ENCODE measurements at places on chromosomes 16 and 17.

GRCh38 chr16:75109732-75110243, 6.8 kb downstream of the LDHD start:
- no peak for DNase-seq

DNA sequence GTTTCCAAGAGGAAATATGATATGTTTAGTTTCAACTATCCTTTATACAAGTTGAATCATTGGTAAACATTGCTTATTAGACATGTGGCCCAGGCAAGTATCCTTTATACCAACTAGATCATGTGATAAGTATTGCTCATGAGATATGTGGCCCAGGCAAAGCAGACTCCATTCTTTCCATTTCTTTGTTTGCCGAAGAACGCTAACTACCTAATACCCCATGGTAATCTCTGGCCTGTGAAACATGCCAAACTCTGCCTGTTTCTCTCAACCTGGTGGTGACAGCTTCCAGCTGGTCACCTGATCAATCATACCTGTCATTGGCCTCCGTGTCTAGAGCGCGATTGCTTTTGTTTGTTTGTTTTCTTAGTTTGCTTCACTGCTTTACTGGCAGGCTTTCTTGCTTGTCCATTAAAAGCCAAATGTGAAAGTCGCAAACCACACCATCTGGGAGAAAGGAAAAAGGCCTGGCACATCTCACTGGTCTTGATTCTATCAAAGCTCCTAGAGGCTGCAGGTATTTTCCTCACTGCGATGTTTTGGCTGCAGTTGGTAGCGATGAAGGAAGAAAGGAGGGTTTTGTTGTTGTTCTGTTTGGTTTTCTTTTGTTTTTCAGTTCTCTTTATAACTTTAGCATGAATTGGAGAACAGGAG, 686.2 kb downstream of the KCNJ2 start:
- no peak for DNase-seq

GRCh38 chr16:83937267-83937666, 15.8 kb upstream of the OSGIN1 start:
- no peak for DNase-seq

- DNase-seq: no peak
Measured at GRCh38 chr17:61517843-61518606, 65.8 kb downstream of the TBX4 start.

- DNase-seq: no peak
Measured at GRCh38 chr17:27559506-27560481, 71.2 kb upstream of the LGALS9 start.

GRCh38 chr16:70800311-70800710, 647 bp downstream of the VAC14 start:
- no peak for DNase-seq

- DNase-seq: no peak
Measured at GRCh38 chr17:49760296-49760695, 3.6 kb downstream of the FAM117A start.

GRCh38 chr17:67747681-67748235, 30.0 kb downstream of the NOL11 start:
- no peak for DNase-seq

DNA sequence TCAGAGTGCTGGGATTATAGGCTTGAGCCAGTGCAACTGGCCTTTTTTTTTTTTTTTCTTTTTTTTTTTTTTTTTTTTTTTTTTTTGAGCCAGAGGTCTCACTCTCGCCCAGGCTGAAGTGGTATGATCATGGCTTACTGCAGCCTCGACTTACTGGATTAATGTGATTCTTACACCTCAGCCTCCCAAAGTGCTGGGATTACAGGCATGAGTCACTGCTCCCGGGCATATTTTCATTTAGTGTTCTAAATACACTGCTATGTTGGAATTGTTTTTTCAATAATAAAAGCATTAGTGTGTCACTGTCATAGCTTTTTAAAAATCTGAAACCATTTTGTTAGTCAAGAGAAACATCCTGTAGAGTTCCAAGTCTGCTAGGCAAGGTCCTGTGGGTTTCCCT, 40.3 kb downstream of the NDE1 start:
- DNase-seq: no peak

- no peak for DNase-seq
Measured at GRCh38 chr17:2027528-2028233, 2.3 kb upstream of the DPH1 start.

- DNase-seq: no peak
Measured at GRCh38 chr16:84559311-84559932, 55.0 kb upstream of the MEAK7 start.

- DNase-seq: no peak
Measured at GRCh38 chr17:27783440-27784350, 16.6 kb downstream of the NOS2 start.

DNA sequence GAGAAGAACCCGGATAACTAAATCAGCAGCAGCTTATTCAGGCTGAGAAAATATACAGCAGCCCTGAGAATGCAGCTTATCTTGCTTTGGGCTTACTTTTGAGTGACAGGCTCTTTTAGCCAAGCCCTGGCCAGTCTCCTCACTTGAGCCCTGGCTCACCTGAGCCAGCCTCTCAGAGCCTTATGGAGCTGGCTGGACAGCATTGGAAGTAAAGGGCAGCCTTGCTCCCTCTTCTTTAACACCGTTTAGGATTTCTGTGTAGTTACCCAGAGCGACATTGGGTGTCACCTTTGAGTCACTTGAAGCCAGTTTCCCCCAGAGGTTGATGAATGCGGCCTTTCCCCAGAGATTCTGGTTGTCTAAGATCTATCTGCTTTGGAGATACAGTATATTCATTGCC, 7.7 kb upstream of the NPIPB2 start:
- no peak for DNase-seq

DNA sequence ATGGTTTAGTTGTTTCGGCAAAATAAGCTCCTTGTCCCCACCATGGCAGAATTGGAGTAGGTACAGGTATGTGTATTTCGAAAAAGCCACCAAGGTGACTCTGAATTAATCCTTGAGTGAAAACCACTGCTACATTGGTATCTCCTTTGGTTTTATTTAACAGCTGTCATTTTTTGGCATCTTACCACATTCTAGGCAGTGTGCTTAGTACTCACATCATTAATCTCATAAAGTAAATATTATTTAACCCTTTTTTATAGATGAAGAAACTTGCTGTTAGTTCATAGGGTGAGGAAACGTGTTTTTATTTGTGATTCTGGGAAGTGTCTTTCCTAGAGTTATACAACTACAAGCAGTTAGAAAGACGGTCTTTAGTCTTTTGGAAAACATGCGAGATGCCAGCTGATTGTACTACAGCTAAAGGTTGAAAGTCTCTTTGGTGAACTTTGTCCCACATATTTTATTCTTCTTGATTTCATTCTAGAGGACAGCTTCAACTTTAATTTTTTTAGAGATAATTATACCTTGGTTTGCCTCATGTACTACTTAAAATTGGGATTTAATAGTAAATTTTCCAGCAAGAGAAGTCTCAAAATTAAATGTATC, 6.5 kb downstream of the ATAD5 start:
- no peak for DNase-seq

DNA sequence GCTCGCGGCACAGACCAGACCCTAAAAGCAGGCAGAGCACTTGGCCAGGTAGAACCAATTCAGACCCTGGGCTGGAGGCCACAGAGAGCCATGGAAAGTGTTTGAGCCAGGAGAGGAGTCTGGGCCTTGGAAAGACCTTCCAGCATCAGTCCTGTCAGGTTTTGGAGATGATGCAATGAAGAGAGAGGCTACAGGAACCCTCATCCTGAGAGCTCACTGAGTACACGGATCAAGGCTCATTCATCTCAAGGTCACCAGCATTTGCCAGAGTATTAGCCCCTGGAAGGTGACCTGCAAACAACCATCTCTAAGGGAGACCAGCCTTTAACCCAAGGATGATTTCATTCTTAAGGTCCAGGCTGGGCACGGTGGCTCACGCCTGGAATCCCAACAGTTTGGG, 27.8 kb downstream of the TLE7 start:
- DNase-seq: no peak

Measured in stimulated activated CD4-positive, alpha-beta T cell treated with anti-CD3 and anti-CD28 coated beads, Interleukin-4, amount 100 ng/mL, for 48 hours (primary cell).